ENCODE measurements at places on chromosomes 12 and 14.
A peak's percentile ranks its signal among the peaks of the same experiment; 100 is the strongest.

- no peak for DNase-seq
Measured at GRCh38 chr12:67034110-67034879, 234.9 kb upstream of the CAND1 start.

GRCh38 chr12:56079723-56080555, at the start of gene ERBB3:
ERBB3 (plus strand) TSS chr12:56080165; CDS start chr12:56080301, 136 bp downstream.
- DNase-seq, result no peak

- no peak for DNase-seq
Measured at GRCh38 chr12:82479511-82479910, 121.2 kb downstream of the METTL25 start.

GRCh38 chr12:93777254-93777653, 100.1 kb downstream of the CRADD start:
- no peak for DNase-seq

DNA sequence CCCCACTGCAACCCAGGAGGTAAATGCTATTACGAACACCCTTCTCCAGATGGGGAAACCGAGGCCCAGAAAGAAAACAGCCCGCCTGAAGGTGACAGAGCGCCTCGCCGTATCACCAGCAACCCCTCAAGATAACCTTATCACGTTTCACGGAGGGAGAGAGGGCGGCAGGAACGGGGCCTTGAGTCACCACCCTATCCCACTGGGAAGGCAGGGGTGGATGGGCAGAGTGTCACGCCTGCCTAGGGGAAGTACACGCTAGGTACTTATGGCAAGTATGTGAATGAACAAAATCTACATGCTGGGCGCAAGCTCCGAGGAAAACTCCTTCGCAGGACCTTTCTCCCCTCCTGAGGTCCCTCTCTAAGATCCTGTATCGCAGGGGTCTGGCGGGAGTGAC, 17.8 kb downstream of the NCOR2 start:
- DNase-seq, result no peak

DNA sequence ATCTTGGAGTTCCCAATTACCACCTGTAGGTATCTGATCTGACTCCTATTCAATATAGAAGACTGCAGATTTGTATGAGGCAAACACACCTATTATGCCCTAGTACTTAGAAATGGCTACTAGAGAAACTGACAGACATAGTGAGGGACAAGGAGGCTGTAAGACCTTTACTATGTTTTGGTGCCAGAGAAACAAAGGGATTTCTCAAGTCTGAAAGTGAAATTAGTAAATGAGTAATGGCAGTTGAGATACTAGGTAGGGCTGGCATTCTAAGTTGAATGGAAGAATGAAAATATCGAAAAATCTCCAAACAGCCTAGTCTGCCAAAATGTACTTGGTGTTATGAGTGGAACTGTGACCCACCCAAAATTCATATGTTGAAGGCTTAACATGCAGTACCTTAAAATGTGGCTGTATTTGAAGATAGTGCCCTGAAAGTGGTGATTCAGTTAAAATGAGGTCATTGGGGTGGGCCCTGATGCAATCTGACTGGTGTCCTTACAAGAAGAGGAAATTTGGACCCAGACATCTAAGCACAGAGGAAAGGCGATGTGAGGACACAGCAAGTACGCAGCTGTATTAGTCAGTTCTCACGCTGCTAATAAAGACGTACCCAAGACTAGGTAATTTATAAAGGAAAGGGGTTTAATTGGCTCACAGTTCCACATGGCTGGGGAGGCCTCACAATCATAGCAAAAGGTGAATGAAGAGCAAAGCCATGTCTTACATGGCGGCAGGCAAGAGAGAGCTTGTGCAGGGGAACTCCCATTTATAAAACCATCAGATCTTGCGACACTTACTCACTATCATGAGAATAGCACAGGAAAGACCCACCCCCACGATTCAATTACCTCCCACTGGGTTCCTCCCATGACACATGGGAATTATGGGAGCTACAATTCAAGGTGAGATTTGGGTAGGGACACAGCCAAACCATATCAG, 127.0 kb downstream of the APAF1 start:
- no peak for DNase-seq

GRCh38 chr14:91873471-91874415, 6.4 kb upstream of the TC2N start:
- DNase-seq, result no peak

DNA sequence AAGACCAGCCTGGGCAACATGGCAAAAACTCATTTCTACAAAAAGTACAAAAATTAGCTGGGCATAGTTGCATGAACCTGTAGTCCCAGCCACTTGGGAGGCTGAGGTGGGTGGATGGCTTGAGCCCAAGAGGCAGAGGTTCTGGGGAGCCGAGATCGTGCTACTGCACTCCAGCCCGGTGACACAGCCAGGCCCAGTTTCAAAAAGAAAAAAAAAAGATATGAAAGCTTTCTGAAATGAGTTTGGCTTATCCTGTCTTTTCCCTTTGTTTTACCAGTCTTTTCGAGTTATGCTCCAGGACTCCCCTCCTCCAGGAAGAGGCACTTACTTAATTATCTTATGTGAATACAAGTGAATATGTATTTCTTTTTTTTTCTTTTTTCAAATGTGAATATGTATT, 3.2 kb downstream of the BBOF1 start:
- DNase-seq, result no peak

- no peak for DNase-seq
Measured at GRCh38 chr12:1289371-1290155, 298.5 kb downstream of the ERC1 start.

DNA sequence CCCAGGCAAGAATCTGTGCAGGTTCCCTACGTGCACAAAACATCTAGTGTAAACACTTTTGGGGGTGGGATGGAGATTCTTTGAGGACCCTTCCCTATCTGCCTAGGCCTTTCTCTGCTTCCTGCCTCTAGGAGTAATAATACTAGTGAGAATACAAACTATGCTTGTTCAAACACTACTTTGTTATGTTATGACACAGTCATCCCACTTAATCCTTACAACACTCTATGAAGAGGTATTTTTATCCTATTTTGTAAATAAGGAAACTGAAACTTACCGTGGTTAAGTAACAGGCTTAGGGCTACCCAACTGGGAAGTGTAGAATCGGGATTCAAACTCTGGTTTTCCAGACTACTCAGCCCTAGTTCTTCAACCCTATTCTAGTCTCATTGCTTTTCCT, 96.5 kb downstream of the KCNA5 start:
- DNase-seq, result no peak

DNA sequence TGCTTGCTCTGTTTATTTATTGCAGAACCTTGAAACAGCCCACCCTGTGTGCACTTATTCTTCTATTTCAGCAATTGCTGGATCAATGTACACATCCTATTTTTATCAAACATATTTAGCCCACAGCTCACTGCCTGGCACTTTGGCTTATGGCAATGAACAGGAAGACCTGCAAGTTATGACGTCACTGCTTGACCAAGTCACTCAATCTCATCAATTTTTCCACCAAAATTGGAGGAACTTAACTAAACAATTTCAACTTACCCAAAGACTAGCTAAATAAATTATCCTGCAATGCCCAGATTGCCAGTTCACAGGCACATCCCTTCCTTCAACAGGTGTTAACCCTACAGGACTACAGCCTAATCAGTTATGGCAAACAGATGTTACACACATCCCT, 89.3 kb downstream of the FSCB start:
- DNase-seq, result no peak

GRCh38 chr12:9255837-9256236, 47.6 kb upstream of the PZP start:
- no peak for DNase-seq

GRCh38 chr12:49873361-49873934, 30.3 kb downstream of the FAIM2 start:
- DNase-seq, result no peak

DNA sequence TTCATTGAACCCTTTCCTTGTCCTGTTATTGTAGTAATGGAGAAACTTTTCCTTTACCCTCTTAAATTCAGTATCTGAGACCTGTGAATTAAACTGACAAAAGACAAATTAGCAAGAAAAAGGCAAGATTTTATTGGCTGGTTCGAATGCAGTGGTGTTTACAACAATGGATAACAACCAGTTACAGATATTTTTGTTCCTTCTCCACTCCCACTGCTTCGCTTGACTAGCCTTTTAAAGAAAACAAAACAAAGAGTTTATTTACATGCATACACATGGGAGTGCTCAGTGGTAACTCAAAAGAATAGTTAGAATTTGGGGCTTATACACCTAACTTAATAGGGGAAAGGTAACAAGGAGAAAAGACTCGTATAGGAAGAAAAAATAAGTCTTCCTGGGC, 37.0 kb upstream of the HECTD1 start:
- no peak for DNase-seq

- no peak for DNase-seq
Measured at GRCh38 chr12:119885549-119885948, 8.4 kb upstream of the CIT start.

GRCh38 chr14:102857444-102857843, 65.0 kb upstream of the AMN start:
- no peak for DNase-seq

DNA sequence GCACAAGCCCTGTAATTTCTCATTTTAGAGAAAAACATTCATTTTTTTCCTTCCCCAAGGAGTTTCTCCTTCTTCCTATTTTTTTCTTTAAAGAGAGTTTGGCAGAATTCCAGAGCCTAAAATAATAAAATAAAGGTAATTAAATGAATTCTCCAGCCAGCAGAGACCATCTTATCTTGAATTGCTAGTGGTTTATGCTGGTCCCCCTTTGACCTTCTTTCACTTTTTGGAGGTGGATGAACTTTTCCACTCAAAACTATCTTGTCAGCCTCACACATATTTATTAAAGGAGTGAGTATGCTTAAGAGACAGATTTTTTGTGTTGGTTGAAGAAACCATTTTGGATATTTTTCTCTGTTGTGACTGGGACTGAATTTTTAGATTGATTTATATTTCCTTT, 47.6 kb downstream of the ADIPOR2 start:
- DNase-seq, result no peak

GRCh38 chr12:1820896-1821291, 529 bp downstream of the LRTM2 start:
- DNase-seq, result no peak

- DNase-seq, result no peak
Measured at GRCh38 chr12:67640863-67641262, 7.7 kb upstream of the DYRK2 start.

- no peak for DNase-seq
Measured at GRCh38 chr12:1688086-1688710, 2.7 kb upstream of the ADIPOR2 start.

- peak; percentile 82 for DNase-seq
Measured at GRCh38 chr12:48813465-48814261, 4.6 kb upstream of the CACNB3 start.

DNA sequence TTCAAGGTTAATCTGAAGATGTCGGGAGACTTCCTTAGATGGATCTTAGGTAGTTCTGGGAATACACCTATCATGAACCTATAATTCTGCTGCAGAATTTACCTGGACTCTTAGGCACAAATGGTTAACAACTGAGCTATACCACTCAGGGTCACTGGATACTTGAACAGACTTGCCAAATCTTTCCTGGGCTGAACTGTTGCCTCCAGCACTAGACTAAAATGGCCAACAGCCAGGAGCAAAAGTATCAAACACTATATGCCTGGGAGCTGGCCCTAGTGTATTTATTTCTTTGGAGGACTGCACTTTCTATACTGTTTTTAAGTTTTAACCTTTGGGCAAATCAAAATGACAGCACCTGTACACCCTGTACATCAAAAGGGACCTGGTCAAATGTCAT, 252.8 kb downstream of the TMEM117 start:
- no peak for DNase-seq

GRCh38 chr12:42766026-42766425, 176.5 kb upstream of the PRICKLE1 start:
- DNase-seq, result no peak

DNA sequence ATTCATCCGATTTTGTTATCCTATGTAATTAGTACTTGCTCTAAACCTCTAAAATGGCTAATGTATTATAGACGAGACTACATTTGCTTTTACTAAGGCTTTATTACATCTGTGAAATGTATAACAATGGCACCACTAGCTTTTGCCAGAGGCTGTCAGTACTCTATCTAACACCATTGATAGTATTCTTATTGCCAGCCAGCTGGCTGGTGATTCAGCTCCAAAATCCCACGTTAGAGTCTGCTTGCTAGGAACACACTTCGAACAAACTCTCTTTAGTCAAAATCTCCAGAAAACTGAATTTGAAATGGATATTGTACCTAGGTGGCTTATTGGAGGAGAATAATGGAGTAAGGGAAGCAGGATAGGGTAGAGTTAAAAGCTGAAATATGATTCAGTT, 839.2 kb downstream of the SLC6A15 start:
- DNase-seq, result no peak

- DNase-seq, result no peak
Measured at GRCh38 chr12:10739157-10740118, 16.3 kb upstream of the YBX3 start.

GRCh38 chr14:102396521-102396920, 33.8 kb downstream of the TECPR2 start:
- no peak for DNase-seq

GRCh38 chr12:108839018-108839889, 18.1 kb downstream of the SSH1 start:
- DNase-seq, result no peak

- no peak for DNase-seq
Measured at GRCh38 chr12:82474181-82474797, 116.0 kb downstream of the METTL25 start.

DNA sequence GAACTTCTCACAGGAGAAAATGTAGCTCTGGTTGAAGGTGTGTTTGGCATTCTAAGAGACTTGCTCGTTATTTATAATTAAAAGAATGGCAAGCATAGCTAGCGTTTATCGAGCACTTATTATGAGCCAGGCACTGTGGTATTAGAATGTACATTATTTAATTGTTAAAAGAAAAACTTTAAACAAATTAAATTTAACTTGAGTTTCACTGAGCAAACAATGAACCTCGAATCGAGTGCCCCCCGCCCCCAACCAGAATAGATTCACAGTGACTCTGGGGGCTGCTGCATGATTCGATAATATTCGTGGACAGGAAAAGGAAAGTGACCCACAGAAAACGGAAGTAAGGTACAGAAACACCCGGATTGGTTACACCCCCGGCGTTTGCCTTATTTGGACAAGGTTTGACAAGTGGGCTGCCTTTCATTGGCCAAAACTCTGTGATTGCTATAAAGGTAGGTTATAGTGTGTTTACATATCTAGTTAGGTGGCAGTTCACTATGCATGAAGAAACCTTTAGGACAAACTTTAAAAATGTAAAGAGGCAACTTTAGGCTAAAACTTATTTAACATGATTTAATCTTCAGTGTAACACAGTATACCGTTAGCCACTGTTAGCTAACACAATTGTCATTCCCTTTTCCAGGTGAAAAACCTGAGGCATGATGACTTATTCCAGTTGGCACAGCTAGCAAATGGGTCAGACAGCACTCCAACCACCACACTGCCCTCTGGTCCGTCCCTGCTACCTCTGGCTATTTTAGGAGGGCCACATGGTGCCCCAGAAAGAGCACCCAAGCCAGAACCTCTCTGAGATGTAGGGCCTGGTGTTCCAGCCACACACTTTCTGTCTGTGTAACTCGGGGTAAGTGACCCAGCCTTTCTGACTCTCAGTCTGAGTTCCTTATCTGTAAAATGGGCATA, 7.1 kb downstream of the SCNN1A start:
- DNase-seq, result no peak

Data from H1 (cell line).